ENCODE measurements at places on chromosomes 4 and X.
A peak's percentile ranks its signal among the peaks of the same experiment; 100 is the strongest.

DNA sequence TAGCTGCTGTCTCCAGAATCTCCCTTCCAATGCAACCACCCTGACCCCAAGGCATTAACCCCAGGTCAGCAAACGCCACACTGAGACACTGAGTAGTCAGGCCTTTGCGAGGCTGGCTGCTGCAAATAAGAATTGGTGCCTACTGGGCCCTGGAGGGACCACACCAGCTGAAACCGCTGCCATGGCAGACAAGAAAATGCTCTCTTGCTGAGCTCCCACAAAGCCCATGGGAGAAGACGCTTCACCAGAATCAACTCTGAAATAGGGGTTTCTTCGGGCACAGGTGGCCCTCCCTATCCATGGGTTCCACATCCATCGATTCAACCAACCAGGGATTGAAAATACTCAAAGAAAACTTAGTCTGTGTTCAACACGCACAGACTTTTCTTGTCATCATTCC lies 26.7 kb upstream of the CRMP1 start:
- no peak for DNase-seq

GRCh38 chr4:140834839-140835495 lies 78.8 kb upstream of the TBC1D9 start:
- DNase-seq: no peak

DNA sequence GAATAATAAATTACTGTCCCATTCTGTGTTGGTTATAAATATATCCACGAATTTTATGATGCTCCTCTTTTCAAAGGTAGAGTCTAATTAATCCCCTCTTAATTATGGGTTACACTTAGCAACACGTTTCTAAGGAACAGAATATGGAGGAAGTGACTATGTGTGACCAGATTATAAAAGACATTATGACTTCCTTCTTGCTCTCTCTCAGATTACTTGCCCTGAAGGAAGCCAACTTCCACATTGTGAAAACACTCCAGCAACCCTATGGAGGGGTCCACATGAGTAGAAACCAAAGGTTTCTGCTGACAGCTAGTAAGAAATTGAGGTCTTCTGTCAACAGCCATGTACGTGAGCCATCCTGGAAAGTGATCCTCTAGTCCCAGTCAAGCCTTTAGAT lies 59.3 kb downstream of the WDFY3 start:
- no peak for DNase-seq

- DNase-seq: no peak
These were observed 231.0 kb downstream of the PRDM5 start for GRCh38 chr4:120691536-120691935.

GRCh38 chr4:24583451-24584210 lies 723 bp downstream of the DHX15 start:
- peak; percentile 44 for DNase-seq

DNA sequence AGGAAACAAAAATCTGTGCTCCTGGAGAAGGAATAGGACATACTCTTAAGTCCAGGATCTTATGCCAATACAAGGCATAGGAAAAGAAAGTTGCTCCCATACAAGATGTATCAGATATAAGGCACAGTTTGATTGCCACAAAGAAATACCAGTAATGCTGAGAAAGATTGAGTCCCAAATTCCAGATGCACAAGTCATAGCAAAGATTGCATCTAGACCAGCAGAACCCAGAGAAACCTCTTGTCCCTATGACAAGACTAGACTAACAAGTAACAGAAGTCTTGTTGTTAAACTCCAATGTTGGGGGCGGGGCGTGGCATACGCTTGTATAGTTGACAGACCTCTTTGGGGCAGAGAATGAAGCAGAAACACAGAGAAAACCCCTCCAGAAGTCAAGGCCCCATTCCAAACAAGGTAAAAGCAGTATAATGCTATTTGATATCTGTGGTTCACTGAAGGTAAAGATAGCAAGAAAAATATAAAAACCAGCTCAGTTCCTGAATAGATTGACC lies 671.5 kb upstream of the GRIA3 start:
- DNase-seq: no peak
